ENCODE measurements at places on chromosomes 11 and 22.

DNA sequence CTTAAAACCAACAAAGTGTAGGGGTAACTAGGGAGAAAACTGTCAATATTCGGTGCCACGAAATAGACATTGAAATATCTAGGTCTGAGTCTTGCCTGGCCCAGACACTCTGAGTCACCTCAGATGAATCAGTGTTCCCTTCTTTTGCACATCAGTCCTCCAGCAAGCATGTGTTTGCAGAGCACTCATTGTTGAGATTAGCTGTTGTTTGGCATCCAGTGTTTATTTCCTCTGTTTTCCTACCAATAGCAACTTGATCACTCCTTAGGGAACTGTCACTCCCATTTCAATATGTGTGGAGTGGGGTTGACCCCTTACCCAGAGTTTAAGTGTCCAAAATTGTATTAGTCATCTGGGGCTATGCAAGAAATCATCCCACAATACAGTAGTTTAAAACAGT is 4.7 kb upstream of the ASCC2 start:
- peak; percentile 96 for DNase-seq

DNA sequence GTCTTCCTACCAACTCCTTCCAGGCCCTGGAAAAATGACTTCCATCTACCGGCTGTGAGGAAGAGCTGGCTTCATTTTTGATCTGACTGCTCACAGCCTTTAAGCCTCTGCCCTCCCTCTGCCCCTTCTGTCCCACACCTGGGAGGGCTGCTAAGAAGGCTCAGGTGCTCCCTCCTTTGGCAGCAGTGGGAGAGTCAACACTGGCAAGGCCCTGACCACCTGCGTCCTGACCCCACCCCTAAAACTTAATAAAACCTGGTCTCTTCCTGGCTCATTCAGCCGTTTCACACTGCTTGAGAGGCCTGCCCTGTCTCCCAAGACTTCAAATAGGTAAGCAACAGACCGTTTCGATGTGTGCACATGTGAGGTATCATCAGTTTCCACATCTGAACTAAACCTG is 52.1 kb upstream of the NFRKB start:
- no peak for DNase-seq

DNA sequence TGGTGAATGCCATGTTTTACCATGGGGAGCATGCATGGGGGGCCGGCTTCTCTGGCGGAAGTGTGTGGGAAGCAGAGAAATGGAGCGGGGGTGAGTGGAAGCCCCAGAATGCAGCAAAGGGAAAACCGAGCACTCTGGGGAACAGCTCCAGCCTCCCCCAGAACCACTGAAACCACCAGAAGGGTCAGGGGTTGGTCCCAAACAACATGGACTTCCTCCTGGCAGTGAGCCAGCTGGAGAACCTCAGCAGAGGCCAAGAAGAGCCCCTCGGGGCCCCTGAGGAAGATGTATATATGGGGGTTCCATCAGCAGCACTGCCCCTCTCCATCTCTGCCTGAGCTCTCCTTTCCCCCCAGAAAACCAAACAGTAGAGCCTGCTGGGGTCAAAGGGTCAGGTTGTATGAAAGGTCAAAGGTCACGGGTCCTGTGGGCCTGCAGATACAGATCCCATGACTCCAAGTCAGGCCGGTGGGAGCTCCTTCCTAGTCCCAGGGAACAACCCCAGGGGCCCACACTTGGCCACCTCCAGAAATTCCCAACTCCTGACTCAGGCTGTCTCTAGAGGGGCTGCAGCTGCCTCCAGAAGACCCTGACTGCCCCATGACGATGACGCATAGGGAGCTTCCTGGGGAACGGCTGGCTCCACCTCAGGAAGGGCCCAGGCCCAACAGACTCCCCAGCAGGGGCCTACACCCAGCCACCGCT is 48.5 kb upstream of the TIMP3 start:
- DNase-seq: no peak

GRCh38 chr11:87136236-87136635 is 98.5 kb downstream of the TMEM135 start:
- no peak for DNase-seq

- no peak for DNase-seq
Observed at GRCh38 chr11:58591659-58592058, 12.8 kb downstream of the ZFP91 start.

DNA sequence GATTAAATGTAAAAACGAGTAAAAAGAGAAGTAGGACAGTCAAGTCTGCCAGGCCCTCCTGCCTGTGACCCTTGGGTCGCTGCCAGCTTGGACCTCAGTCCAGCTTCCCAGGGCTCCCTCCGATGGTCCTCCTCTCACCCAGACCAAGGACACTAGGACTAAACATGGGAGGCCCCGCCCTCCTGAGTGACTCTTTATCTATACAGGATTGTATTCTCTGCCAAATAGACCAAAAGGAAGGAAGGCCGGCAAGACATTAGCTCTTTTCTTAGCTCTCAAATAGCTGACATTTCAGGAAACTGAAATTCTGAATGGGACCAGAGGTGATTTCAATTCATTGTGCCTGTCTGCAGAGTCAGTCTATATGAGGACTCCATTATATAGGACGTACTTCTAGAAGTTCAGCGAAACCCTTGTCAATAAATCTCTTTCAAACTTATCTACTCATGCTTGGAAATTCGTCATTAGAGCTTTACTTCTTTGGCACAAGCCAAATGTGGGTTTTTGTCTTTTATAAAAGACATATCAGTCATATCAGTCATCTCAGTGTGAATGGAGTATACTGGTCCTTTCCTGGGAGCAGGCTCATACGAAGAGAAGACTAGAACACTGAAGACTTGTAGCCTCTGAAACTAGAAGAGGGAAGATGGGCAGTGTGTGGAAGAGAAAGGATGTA is 28.5 kb downstream of the ADORA2A start:
- no peak for DNase-seq

- peak; percentile 67 for DNase-seq
Observed at GRCh38 chr11:35190804-35191348, 51.9 kb downstream of the CD44 start.

DNA sequence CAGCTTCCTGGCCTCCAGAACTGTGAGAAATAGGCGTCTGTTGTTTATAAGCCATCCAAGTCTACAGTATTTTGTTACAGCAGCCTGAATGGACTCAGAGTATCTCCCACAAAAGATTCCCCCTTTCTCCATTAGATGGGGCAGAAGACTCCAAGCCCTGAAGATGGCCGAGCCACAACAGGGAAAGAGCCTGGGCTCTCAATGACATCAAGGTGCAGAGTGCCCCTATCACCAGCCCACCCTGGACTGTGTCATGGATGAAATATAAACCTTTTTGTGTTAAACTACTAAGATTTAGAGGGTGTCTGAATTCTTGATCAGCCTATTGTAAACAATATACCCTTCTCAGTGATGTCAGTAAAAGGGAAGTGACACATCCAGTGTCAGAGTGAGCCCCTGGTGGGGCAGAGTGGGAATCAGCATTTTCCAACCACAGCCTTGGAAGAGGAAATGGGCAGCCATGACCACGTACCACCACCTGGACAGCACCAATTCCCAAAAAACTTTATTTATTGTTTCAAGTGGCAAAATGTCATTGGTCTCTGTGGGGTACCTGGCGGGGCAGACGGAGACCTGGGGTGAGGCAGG is 25.5 kb downstream of the TNKS1BP1 start:
- no peak for DNase-seq

- no peak for DNase-seq
Observed at GRCh38 chr11:20308601-20309000, 54.9 kb upstream of the HTATIP2 start.
